Activated T-helper 1 cell treated with anti-CD3 and anti-CD28 coated beads, Interleukin-2, amount 50 U/mL, for 16 hours (primary cell): ENCODE measurements at places on chromosomes 1 and 21.

DNA sequence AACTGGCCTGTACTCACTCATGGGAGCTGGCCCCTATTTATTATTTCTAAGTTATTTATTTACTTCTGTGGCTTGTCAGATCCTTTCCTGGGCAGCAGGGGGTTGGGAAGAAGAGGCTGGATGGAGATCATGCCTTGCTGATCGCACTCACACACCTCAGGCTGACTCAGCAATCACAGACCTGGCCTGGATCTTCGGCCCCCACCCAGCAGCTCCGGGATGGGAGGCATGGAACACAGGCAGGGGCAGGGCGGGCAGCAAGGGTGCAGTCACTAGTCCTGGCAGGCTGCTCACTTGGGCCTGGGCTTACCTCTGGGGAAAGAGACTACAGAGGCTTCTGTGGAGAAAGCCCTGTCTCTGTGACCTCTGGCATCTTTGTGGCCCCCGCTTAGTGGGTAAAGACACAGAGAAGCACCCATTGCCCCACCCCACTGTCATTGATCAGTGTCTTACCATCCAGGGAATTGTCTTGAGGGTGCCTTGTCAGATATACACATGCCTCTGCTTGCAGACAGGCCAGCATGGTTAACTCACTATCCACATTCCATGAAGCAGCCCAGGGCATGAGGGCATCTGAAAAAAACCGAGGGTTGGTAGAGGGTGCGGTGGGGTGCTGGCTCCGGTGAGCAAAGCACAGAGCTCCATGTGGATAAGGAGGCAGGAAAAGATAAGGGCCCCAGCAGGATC, 3.7 kb downstream of the ARTN start:
- DNase-seq: no peak

DNA sequence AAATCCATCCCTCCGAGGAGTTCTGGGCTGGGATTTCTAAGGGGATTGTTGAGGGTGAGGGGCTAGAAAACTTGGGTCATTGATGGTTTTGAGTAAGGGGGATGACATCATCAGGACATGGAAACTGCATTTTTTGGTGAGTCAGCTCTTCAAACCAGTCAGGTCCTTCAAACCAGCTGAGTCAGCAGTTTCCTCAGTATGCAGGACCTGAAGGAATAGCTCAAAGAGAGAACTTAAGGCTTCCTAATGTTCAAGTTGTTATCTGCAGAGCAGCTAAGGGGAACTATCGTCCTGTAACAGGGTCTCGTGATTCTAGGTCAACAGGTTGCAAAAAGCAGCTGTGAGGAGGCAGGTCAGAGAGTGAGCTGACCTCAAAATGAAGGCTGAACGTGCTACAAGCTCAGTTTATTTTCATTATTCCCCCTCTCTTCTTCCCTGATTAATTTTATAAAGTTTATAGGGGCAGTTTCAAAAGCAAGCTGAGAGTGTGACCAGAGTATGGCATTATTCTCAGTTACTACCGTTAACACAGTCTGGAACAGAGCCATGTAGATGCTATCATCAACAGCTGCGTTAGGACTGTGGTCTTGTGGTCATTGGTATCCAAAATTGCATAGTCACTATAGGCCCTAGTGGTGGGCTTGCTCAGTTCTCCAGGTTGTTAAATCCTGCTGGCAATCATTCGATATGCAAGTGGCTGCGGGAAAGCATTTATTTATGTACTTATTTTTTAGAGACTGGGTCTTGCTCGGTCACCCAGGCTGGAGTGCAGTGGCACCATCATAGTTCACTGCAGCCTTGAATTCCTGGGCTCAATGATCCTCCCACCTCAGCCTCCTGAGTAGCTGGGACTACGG, 10.7 kb upstream of the SDC3 start:
- DNase-seq: no peak

- DNase-seq: no peak
Observed at GRCh38 chr1:114011796-114012195, 32.5 kb downstream of the OLFML3 start.

DNA sequence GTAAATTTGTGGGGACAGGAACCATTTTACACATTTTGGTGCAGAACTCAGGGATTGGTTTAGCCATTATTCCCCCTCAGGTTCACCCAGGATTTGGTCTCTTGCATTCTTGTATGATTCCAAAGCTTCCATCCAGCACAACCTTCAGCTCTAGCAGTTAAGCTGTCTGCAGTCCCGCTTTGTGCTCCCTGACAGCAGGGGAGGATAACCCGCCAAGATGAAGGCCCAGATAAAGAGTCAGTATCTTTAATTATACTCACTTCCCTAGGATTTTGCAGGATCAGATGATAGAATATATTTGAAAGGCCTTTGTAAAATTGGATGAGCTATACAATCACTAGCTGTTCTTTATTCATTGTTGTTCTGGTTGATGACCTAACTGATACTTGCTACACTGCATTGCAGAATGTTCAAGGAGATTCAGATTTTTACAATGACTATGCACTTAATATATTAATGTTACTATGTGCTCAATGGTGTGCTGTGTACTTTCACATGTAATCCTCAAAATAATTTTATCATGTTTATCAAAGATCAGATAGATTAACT, 49.8 kb downstream of the SLC16A1 start:
- no peak for DNase-seq

- DNase-seq: no peak
Observed at GRCh38 chr1:180229483-180230415, at the start of gene LHX4. Gene LHX4, plus strand, starts transcription at chr1:180230264. Its CDS starts 266 bp downstream, at chr1:180230530.
